ENCODE measurements at places on chromosomes 2 and 18.
A peak's percentile ranks its signal among the peaks of the same experiment; 100 is the strongest.

DNA sequence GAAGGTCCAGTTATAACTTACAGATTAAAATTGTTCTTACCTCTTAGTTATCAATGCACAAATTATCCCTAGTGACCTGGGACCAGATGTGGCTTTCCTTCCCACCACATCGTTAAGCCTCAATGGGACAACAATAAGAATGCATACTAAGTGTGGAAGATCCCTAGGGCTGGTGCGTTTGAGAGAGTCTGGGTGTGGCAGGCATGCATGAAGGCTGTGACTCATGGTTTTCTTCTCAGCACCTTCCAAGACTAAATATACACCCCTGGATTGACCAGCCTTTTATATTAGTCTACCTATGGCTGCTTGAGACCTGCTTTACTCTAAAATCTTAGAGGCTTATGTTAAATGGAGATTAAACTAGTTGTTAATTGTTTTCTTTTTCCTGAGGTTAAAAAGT, 261.7 kb upstream of the SLC14A2 start:
- DNase-seq, result no peak

DNA sequence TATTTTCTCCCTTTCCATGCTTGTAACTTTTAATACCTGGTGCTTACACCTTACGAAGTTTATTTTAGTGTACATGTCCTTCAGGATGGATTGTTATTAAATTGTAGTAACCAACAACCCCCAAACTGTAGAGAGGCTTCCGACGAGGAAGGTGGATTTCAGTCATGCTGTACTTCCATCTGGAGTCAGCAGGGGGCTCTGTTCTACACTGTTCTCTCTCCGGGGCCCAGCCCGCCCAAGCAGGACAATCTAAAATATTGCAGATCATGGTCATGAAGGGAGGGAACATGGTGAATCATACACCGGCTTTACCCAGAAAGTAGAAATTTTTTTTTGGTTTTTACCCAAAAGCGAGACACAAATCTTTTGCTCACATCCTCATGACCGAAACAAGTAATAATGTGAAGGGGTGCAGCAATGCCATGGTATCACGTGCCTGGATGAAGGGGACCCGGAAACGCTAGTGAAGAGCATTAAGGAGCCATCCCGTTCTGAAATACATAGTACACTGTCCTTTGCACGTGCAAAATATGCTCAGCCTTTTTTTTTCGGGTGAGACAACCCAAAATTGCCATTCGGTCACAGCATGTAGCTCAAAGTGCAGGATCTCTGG, 884.8 kb downstream of the EPHA4 start:
- DNase-seq, result peak; percentile 74

DNA sequence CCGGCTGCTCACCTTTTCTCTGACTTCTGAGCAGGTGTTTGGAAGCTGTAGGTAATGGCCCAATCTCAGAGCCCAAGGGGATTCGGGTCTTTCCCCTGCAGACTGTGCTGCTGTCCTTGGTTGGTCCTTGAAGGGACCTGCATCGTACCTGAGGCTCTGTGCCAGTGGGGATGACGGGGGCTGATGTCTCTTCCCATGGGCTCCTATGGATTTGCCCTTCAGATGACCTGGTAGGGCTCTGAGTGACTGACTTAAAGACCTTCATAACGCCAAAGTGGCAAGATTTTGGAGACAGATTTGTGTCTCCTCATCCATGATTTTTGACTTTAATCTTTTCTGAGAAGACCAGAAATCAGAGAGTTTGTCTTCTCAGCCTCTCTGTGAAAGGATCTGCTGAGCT, 166.1 kb downstream of the FAM210A start:
- DNase-seq, result no peak

DNA sequence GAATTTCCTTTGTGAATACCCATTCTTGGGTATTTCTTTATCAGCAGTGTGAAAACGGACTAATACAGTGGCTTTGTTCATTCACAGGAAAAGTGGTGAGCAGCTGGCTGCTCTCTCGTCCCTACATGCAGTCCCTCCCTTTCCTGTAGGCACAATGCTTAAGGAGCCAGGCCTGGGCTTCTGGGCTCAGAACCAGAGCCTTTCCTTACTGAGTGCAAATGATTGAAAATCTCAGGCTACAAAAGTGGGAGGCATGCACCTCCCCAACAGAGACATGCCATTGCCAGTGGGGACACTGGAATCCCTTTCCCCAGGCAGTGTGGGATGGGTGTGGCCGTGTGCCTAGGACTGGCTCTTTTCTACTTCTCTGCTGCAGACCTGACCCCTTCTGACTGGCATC, 61.3 kb downstream of the MCFD2 start:
- no peak for DNase-seq

DNA sequence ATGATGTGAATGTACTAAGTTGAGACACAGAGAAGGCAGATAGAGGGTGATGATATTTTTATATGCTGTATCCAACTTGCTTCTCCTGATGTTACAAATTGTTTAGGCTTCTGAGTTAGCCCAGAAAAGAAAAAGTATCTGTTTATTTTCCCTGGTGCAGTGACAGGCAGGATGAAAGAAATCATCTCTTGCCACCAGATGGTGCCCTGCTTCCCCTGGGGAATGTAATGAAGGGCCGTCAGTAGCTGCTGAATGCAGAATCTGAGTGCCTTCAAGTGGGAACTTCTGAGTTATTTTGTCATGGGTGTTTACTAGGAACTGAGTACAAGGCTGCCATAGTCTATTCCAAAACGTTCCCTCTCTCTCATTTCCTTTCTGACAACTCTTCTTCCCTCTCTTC, 525.6 kb downstream of the MBD2 start:
- peak; percentile 39 for DNase-seq

- DNase-seq, result no peak
Observed at GRCh38 chr18:13147130-13147529, 71.4 kb upstream of the LDLRAD4 start.

- DNase-seq, result no peak
Observed at GRCh38 chr2:16933355-16933754, 267.7 kb upstream of the CYRIA start.

- DNase-seq, result no peak
Observed at GRCh38 chr2:178229927-178230326, 35.6 kb downstream of the OSBPL6 start.

DNA sequence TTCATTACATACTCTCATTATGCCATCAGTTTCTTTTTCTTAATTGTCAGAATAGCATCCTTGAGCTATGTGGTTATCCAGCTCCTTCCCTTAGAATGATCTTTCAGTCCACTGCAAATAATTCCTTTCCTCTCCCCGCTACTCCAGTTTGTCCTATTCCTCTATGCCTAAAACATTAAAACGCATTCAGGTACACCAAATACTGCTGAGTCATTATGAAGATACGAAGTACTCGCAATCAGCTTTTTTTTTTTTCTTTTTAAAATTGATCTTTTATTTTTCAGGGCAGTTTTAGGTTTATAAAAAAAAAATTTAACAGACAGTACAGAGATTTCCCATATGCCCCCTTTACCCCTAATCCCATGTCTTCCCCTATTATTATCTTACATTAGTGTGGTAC, 164.8 kb upstream of the TMEM200C start:
- DNase-seq, result no peak

DNA sequence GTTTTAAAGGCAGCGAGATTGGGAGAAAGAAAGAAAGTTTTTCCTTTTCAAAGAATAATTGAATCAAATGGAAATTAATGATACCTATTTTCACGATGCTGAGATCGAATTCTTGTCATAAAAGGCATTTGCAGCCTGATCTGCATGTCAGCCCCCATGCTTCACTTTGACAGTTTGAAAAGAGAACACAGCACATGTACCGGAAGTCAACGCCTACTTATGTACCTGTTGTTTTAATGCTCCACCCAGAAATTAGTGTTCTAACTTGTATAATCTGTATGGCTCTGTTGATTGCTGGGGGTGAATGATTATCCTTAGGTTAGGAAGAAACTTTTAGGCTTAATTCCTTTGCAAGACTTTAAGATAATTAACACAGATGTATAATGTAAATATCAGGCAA, 31.0 kb downstream of the EEF1B2 start:
- no peak for DNase-seq

GRCh38 chr2:126686841-126687485, 31.0 kb downstream of the GYPC start:
- DNase-seq, result no peak

- DNase-seq, result no peak
Observed at GRCh38 chr2:74497777-74498499, 1.5 kb downstream of the LBX2 start.

DNA sequence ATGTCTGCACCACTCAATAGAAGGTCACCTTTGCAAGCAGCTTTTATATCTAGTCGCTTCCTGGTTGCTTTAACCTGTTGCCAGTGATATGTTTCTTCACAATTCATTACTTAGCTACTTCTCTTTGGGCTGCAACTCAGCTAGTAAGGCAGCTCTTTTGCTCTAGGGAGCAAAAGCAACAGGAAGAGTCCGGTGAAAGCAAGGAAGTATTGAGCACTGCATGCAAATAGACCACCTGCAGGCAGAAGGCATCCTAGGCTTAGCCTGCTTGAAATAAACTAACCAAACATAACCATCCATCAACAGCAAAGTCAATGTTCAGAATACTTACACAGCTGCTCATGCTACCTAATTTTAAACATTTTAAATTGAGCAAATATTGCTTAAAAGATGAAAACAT, 529.2 kb upstream of the LINC00305 start:
- no peak for DNase-seq

GRCh38 chr2:221102896-221103688, 469.0 kb downstream of the EPHA4 start:
- no peak for DNase-seq

DNA sequence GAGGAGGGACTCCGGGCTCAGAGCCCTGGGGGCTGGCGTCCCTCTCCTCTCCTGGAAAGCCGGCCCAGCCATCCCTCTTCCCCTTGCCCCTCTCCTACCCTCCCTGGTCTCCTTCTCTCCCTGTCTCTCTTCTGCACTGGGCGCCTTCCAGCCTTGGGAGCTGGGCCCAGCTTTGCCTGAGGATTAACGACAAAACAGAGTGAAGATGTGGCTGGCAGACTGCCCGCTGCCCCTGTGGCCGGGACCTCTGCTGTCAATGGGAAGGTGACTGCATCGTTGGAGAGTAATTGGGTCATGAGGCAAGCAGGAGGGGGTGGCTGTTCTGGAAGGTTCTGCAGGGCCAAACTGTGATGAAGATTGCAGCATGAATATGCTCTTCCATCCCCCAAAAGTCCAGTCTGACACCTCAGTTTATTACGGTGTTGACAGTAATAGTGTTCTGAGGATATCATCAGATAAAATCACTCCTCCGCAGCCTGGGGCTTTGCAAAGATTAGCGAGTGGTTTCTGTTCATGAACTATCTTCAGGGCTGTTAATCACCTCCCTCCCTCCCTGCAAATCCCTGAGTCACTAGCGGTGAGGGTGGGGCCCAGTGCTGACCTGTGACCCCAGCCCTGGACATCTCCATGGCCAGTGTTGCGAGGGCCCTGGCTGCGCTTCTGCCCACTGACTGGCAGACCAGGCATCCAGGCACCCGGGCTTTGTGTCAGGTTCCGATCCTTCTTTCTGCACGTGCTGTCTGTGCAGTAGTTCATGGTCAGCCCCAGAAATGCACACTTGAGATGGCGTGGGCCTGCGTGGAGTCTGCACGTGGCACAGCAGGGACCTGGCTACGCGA, 23.0 kb downstream of the RTP5 start:
- no peak for DNase-seq

- no peak for DNase-seq
Observed at GRCh38 chr2:71610671-71611070, 157.3 kb downstream of the DYSF start.

GRCh38 chr2:200005675-200006074, 50.3 kb downstream of the MAIP1 start:
- no peak for DNase-seq

DNA sequence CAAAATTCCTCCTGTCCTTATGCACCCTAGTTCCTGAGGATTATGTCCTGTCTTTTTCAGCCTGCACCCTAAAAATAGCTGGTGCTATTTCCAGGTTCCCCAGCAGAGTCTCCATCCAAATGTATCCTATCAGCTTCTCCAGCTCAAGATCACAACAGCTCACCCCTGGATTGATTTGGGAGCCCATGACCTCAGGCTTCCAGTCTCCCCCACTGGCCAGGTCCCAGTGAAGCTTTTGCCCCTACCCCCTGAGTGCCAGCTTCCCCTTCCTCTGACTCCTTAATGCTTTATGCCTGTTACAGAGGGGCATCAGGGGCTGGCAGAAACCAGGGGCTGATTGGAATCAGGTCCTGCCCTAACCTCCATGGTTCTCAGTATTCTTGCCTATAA, 76.9 kb upstream of the DAPL1 start:
- no peak for DNase-seq

- DNase-seq, result no peak
Observed at GRCh38 chr2:160220545-160221009, 20.5 kb upstream of the ITGB6 start.

DNA sequence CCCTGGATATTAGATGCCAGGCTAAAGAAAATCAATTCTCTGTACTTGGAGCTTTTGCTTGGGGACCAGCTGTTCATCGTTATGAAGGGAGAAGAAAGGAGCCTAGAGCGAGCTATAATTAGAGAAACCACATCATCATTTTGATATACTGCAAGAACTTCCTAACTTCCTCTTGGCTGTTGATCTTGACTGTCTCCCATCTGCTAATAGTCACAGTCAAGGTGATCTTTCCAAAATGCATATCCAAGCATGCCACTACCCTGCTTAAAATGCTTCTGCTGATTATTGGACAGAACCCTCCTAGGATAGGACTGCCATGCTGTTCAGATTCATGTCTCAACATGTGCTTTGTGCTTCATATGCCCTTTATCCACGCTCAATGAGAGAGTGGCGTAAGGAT, 54.8 kb downstream of the RAPGEF4 start:
- DNase-seq, result no peak

DNA sequence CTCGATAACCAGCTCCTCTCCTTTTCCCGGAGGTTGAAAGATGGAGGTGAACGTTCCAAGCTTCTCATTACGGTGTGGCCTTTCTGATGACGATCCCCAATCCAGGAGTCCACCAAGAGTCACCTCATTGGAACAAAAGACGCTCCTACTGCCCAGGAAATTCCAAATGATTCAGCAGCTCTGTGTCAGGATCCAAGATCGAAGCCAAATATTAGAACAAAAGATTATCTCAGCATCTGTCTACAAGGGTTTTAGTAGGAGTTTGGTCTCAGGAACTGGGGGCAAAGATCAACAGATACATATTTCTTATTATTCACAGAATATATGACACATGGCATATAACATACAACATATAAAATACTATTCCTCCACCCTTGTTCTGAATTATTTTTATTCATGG, 161.1 kb upstream of the RAB12 start:
- no peak for DNase-seq
